Forelimb muscle (tissue), 1 donor: ENCODE measurements at places on chromosomes 2 and 18.

DNA sequence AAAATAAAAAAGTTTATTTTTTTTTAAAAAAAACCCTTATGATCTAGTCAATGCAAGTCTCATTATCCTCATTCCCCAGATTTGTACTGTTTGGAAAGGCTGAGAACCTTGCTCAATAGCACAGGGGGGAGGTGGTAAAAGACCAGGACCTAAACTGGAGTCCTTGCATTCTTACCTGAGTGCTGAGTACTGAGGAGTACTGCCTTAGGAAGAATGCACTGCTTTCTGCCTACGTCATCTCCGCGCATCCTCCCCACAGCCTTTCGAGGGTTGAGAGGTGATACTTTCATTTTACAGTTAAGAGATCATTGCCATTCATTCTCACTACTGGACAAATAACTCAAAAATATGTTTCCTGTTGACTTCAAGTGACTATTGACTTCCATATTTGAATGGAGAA, 73.8 kb downstream of the MAP3K20 start:
- DNase-seq, result no peak

- DNase-seq, result no peak
These were observed 101.2 kb downstream of the GALNT14 start for GRCh38 chr2:31037058-31037457.

- no peak for DNase-seq
These were observed 134.8 kb downstream of the RTP5 start for GRCh38 chr2:242004223-242004901.

DNA sequence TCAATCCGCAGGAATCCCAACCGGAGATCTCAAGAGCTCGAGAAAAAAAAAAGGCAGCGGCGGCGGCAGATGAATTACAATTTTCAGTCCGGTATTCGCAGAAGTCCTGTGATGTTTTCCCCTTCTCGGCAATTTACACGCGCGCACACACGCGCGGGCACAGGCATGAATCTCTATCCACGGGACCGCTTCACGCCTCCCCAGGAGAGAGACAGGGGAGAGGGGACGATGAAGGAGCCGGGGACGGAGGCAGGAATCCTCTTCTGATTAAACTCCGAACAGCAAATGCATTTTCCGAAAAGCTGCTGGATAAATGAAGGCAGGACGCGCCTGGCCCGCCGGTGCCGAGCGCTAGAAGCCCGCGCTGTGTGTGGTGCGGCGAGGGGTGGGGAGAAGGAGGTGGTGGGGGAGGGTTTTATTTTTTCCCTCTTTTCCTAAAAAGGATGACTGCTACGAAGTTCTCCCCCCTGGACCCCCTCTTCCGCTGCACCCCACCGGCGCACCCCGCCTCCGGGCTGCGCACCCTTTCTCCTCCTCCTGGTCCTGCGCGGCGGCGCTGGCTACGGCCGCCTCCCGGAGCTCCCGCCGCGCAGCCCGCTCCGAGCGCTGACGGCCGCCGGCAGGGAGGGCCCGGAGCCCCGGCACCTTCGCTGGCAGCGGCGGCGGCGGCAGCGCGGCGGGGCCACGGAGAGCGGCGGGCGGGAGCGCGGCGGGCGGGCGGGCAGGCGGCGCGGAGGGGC, at the start of gene BCL2:
Gene BCL2 (minus strand): TSS at position 387 of the 740 bp plus-strand sequence.
- no peak for DNase-seq

DNA sequence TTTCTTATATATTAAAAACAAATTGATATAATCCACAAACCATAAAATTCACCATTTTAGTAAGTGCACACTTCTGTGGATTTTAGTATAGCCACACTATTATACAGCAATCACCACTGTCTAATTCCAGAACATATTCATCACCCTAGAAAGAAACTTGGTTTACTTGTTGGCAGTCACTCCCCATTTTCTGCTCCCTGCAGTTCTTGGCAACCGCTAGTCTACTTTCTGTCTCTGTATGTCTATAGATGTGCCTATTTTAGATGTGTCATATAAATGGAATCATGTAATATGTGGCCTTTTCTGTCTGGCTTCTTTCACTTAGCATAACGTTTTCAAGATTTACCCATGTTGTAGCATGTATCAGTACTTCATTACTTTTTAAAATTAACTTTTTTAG, 5.7 kb downstream of the CKAP2L start:
- DNase-seq, result no peak

- DNase-seq, result no peak
These were observed 308.3 kb downstream of the TSN start for GRCh38 chr2:122063716-122064115.

DNA sequence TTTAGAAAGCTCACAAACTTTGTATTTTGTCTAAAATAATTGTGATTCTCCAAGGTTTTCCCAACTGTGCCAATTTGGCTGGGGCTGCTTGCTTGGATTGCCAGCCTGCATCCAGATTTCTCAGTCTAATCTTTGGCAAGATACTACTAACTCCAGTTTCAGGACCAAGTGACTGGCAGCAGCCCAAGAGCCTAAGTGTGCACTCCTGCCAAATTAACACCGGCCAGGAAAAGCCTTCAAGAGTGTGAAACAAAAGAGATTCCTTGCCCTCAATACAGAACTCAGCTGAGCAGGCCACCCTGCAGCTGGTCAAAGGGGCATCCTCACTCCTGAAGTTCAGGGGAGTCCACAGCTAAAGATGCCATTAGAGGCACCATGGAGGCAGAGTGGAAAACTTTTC, 589.0 kb upstream of the ACVR2A start:
- DNase-seq, result no peak

GRCh38 chr2:164920430-164920829, 34.9 kb downstream of the SLC38A11 start:
- DNase-seq, result no peak

- DNase-seq, result no peak
These were observed 5.6 kb downstream of the WNT10A start for GRCh38 chr2:218885981-218886947.

DNA sequence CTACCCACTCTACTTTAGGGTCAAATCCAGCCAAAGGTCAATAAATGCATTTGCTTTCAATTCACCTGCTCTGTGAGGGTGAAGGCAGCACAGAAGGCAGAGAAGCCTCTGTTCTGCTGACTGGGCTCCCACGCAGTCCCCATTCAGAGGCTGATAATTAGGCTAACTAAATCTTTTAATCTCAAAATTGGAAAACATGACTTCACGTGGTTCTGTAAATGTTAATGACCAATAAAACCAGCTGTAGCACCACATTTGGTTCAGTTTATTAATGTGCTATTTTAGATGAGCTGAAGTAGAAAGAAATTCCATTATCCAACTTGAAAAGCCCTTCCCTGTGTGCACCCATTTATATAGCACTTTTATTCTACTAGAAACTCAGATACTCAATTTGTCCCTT, 310.6 kb downstream of the C1D start:
- no peak for DNase-seq

DNA sequence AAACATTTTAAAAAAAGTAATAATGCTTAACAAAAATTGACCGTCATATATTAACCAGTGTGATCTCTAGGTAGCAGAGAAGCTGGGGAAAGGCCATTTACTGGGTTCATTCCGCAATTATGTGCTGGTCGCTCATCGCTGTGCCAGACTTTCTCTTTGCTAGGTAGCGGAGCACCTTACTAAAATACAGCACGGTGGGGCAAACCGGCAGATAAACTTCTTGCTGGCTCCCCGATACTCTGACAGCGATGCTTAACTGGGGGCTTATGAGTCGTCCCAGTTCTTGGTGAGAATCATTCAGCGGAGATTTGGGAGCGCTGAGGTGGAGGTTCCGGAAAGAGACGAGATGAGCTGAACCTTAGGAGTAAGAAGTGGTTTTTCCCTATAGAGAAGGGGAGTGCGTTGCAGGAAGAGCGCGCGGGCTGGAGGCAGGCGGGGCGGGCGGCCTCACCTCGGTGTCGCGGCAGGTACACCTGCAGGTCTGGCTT, 605 bp downstream of the C2orf68 start:
- no peak for DNase-seq

GRCh38 chr18:9095297-9096006, 7.0 kb upstream of the NDUFV2 start:
- DNase-seq, result no peak

- no peak for DNase-seq
These were observed 142.0 kb downstream of the RTP5 start for GRCh38 chr2:242011516-242011915.

- DNase-seq, result no peak
These were observed 12.2 kb upstream of the KIF3C start for GRCh38 chr2:25994509-25994908.

DNA sequence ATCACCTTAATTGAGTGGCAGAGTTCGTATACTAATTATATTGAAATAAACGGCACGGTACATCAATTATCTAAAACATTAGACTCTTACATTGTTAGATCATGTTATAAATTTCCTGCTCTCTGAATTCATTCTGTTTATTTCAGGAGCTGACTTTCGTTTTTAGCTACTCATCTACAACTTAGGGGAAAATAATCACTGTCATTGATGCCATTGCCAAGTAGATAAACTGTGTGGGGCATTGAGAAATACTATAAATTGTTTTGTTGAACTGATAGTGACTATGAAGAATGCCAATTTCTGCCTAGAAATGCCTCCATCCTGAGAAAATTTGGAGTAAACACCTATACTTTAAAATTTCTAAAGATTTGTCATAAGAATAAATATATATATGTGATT, 17.5 kb downstream of the ABCB11 start:
- no peak for DNase-seq

DNA sequence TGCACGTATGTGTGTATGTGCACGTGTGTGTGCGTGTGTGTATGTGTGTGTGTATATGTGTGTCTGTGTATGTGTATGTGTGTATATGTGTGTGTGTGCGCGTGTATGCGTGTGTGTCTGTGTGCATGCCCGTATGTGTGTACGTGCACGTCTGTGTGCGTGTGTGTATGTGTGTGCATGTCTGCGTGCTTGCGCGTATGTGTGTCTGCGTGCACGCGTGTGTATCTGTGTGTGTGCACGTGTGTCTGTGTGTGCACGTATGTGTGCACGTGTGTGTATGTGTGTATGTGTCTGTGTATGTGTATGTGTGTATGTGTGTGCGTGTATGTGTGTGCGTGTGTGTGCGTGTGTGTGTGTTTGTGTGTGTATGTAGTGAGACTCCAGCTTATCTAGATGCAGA, 97.5 kb upstream of the SPATS2L start:
- DNase-seq, result no peak

GRCh38 chr2:99524056-99524455, 34.2 kb upstream of the REV1 start:
- no peak for DNase-seq

DNA sequence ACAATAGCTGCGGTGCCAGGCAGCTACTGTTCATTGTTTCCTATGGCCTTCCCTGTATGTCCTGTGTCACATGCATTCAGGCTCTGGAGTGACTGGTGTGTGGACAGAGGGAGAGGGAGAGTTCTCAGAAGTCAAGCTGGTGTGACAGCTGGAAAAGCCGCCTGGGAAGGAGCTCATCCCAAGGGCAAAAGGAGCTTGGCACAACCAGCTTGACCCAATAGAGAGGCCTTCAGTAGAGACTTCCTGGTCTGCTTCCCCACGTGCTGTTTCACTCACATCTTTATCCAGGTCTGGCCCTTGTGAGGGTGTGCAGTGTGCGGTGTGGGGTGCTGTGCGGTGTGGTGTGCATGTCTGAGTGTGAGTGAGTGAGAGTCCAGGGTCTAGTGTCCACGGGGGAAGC, 11.1 kb upstream of the NT5DC4 start:
- no peak for DNase-seq

DNA sequence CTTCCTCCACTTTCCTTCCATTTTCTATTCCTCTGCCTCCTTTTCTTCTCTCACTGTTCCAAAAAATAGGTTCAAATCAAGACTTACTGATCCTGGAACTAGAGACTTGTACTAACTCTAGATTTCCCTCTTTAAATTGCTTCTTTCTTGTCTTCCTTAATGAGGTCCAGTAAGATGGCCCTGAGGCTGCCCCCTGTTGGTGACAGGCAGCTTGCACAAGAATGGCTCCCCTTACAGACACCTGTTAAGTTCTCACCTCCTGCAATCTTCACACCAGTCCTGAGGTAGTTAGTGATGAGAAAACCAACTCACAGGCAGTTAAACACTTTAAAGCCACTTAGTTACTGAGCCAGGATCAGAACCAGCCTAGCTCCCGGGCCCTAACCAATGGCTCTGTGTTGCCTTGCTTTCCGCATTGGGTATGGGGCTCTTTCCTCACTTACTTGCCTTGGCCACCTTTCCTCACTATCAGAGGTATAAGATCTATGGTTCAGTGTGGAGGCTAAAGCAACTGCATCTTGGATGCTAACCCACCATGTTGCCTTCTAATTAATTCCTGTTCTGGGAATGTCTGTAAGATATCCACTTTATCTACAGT, 130.6 kb downstream of the AKAIN1 start:
- no peak for DNase-seq

GRCh38 chr2:174971868-174972781, 33.1 kb downstream of the CHN1 start:
- DNase-seq, result no peak

DNA sequence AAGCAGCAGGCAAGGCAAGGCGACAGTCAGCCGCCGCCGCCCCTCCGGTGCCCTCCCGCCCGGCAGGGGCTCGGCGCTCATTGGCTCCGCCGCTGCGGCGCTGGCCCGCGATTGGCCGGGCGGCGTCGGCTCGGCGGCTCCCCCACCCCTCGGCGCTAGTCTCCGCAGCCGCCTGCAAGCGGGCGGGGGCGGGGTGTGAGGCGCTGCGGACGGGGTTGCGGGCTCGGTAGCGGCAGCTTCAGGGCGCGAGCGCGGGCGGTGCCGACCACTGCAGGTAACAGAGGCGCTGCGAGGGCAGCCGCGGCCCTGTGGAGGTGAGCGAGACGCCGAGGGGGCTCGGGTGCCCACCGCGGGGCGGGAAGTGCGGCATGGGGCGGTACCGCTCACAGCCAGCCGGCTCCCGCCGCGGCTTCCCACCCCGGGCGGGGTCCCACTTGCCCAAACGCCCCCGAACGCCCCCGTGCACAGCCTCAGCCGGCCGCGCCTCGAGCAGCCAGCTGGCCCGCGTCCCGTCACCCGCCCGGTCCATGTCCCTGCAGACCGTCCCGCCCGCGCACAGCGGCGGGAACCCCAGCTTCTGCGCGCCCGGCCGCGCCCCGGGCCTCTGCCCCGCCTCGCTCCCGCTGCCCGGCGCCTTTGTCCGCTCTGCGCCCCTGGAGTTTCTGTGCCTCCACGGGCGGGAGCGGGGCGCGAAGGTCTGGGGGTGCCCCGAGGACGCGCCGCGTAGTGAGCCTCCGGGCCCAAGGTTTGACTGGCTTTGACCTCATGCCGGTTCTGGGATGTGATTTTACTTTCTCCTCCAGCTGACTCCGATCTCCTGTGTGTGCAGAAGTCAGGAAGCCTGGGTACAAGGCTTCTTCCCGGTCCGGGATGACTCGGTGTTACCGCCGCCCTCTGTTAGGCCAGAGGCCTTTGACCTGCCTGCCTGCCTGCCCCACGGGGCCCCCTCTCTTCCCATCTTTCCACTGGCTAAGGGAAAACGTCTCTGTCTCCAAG, at the start of gene SANBR:
Gene SANBR (plus strand): TSS at position 158 of the 996 bp plus-strand sequence. CDS start 4,480 bp downstream, outside the sequence.
- peak; percentile 34 for DNase-seq

GRCh38 chr2:20208476-20208859, 16.5 kb downstream of the SDC1 start:
- DNase-seq, result no peak
